ENCODE measurements at places on chromosomes 3 and 15.

DNA sequence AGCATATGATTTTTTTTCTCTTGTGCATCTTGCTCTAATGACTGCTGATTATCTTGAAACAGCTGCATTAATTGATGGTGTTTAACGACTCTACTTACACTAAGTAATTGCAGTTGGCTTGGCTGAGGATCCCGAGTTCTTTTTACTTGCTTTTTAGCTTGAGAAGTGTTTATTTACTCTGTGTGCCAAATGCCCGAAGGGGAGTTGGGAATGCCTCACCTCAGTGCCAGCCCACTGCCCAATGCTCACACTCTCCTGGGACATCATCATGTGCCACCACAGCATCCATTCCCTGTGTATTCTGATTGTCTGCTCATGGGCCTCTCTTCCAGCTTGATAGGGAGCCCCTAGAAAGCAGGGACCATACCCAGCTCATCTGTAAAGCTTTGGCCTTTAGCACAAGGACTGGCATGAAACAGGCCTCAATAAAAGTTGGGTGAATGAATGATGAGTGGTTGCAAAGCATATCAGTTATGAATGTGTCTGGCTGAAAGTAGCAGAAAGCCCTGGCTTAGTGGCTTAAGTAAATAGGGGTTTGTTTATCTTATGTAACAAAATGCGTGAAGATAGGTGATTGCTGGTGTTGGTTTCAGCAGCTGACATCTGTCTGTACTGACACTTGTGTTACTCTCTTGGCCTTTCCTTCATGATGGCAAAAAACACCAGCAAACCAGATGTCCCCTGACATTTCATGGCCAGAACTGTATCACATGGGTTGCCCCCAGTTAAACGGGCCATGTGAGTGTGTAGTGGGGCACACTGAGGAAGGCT, 8.1 kb downstream of the PXYLP1 start:
- DNase-seq = no peak

GRCh38 chr3:10482631-10483363, 22.6 kb downstream of the ATP2B2 start:
- no peak for DNase-seq

GRCh38 chr3:139120086-139121056, 75.7 kb upstream of the PRR23C start:
- no peak for DNase-seq

GRCh38 chr15:26866298-26867199, at the start of gene GABRA5:
Gene GABRA5 (plus strand): TSS chr15:26867062. CDS start chr15:26869249, 2,187 bp downstream.
- peak; percentile 0 for DNase-seq

DNA sequence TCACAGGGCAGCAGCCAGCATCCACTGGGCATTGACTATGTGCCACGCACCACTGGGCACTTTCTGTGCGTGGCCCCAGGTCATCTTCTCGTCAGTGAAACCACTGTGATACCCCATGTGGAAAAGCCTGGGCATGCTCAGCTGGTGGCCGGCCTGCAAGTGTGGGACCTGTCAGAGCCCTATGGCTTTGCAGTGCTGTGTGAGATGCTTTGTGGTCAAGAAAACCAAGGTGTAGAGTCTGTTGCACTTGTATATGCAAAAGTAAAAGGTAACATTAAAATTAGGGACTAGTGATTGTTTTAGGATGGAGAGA, 69.5 kb downstream of the PGPEP1L start:
- no peak for DNase-seq

DNA sequence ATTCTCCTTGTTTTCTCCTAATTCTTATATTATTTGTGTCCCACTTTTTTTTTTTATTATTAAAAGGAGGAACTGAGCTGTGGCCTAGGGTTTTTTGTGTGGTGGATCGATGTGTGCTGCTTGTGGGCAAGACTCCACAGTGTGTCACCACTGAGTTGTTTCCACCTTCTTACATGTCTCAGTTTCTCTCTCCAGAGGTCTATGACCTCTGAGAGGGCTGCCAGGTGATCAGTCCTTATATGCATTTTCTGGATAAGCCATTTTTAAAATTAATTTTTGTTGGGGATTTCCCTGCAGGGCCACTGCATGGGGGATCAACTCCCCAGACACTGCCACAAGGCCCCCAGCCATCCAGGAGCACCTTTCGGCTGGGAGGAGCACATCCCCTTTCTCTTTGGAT, 27.8 kb downstream of the IQCF6 start:
- DNase-seq = no peak

GRCh38 chr15:33565094-33565493, 254.3 kb downstream of the RYR3 start:
- no peak for DNase-seq

- no peak for DNase-seq
These were observed 13.2 kb downstream of the IQCB1 start for GRCh38 chr3:121821421-121822199.

DNA sequence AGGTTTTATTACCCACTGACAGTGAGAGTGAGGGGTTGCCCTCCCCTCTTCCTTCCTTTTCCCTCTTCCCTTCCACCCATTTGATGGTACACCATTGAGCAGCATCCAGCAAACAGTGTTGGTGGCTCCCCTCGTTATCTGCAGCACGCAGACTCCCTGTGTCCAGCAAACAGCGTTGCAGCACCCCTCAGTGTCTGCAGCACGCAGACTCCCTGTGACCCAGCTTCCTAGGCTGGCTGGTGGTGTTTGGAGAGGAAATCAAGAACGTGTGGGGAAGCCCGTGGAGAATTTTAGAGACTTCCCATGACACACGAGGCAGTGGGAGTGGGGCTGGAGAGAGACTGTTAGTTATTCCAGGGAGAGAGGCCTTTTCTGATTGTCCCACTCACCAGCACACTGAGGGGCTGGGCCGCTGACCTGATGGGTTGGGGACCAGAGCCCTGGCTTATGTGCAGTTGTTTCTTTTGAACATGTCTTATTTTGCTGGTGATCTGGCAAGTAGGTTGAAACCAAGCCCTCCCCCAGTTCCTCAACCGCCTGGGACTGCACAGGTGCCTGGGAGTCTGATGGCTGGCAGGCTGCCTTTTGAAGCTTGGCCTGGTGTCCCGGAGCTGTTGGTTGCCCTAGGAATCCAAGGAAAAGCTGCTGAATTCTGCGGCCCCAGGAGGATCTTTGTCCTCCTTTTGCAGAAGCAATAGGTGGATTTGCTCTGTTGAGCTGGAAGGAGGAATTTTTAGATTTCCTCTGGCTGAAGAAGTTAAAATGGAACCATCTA, 19.0 kb downstream of the APBA2 start:
- DNase-seq = no peak

- no peak for DNase-seq
These were observed 50.1 kb downstream of the C3orf20 start for GRCh38 chr3:14725013-14725412.

DNA sequence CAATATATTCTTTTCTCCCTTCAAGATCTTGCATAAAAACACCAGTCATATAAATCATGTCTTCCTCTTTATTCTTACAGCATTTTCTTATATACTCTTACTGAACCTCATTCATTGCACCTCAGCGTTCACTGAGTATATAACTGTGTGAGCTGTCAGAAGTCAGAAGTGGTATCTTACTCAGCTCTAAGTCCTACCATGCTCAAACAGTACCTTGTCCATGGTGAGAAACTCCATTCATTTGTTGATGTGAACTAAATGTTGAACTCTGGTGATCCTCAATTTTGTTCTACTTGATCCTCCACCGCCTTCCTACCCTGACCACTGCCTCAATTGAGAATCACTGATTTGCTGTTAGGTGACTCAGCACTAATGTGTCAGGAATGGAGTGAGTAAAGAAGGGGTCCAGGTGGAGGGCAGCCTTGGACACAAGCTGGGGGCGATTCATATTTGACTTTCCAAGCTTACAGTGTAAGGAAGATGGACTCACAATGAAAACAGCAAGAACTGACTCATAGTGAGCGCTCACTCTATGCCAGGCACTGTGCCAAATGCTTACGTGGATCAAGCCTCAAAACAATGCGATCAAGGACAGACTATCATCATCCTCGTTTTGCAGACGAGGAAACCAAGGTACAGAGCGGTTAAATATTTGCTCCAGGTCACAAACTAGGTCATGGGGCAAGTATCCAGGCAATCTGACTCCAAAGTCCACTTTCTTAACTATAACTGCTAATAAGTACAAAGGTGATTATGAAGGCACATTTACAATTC, 13.5 kb upstream of the ZFYVE19 start:
- DNase-seq = no peak

GRCh38 chr15:81336568-81336967, 12.6 kb upstream of the STARD5 start:
- no peak for DNase-seq

- DNase-seq = no peak
These were observed 188.9 kb downstream of the FMN1 start for GRCh38 chr15:33005582-33005981.

GRCh38 chr3:23711916-23712494, 93.8 kb upstream of the UBE2E1 start:
- no peak for DNase-seq

- DNase-seq = peak; percentile 72
These were observed 157.9 kb downstream of the XXYLT1 start for GRCh38 chr3:195113048-195113447.

GRCh38 chr15:74653426-74654102, 37.9 kb downstream of the CLK3 start:
- no peak for DNase-seq

GRCh38 chr3:156016902-156017301, 103.5 kb upstream of the KCNAB1 start:
- DNase-seq = no peak

GRCh38 chr3:76656531-76657070, 383.3 kb upstream of the ROBO2 start:
- DNase-seq = no peak

DNA sequence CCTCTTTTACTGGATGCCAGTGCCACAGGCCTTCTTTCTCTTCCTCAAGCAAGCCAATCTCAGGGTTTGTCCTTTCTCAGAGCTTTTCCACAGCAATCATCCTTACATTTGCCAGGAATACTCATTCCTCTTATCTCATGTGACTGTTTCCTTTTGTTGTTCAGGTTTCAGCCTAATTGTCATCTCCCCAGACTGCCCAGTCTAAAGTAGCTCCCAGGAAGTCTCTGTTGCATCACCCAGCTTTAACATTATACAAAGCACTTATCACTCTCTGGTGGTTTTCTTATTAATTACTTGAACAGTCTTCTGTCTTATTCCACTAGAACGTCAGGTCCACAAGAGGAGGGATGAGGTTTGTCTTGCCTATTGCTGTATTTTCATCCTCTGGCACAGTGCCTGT, 65.8 kb downstream of the CADPS start:
- no peak for DNase-seq

DNA sequence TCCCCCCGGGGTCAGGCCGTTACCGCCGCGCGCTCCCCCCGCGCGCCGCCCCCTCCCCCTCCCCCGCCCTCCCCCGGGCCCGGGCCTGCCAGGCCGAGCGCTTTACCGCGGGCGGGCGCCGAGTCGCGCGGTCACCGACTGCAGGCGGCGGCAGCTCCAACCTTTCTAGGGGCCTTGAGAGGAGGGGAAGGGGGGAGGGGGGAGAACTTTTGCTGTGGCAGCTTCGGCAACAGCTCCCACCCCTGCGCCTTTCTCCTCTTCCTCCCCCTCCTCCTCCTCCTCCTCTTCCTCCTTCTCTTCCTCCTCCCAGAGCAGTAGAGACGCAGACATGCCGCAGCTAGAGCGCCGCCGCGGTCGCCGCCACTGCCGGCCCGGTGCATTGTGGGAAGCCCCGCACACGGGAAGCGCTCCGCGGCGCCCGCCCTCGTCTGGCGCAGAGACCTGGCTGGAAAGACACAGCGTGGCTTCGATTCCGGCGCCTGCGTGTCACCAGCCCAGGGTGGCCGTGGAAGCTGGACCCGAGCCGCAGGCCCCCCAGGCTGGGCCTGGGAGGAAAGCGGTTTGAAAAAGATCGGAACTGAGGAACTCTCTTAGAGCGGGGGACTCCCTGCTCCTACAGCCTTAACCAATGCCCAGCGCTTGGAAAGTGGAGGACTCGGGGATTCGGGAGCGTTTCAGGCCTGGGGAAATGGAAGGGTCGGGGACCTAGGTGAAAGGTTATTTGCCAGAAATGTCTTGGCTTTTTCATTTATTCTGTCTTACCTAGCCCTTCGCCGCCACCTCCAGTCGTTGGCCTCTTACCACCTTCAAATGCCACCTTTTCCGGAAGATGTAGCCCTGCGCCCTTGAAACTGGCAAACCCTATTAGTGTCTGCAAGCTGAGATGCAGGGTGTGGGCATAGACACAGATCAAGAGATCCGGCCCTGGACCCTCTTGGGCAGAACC, at the start of gene ZNF148:
TSS of gene ZNF148 (minus strand) at position 330 of the 946 bp plus-strand sequence. CDS start 61,685 bp downstream, outside the sequence.
- peak; percentile 66 for DNase-seq

DNA sequence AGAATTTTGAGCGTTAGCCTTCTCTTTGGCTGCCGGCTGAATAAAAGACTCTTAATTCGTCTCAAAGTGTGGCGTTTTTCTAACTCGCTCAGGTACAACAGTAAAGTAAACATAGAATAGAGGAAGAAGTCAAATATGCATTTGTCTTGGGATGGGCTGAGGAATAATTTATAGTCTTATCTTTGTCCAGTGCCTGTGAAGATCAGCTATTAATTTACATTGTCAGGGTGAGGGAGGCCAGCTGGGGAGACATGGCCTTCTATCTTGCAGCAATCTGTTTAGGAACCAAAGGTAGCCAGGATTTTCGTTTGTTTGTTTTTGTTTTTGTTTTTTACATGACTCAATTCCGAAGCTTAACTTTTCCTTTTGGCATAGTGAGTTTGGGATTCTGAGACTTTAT, 100.2 kb downstream of the VPS8 start:
- DNase-seq = no peak

DNA sequence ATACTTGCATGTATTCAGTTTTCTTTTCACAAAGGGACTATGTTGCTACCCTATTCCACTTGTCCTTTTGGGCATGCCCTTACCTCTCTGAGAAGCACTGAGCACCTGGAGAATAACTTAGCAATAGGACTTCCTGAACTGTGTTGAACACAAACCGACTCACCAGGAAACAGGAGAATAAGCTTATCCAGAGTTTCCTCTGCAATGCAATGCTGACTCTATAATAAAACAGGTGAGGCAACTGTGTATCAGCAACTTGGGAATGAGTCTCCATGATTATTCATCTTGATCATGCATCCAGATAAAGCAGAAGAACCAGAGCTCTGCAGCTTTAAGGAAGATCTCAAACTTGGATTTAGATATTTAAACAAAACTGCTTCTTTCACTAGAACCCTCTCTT, 806.5 kb downstream of the IGSF11 start:
- DNase-seq = no peak

- no peak for DNase-seq
These were observed 9.6 kb upstream of the RASA2 start for GRCh38 chr3:141477224-141477623.

- no peak for DNase-seq
These were observed 218.9 kb downstream of the CNTN4 start for GRCh38 chr3:2317521-2317920.

- DNase-seq = no peak
These were observed 51.8 kb upstream of the B3GALNT1 start for GRCh38 chr3:161156936-161157335.

DNA sequence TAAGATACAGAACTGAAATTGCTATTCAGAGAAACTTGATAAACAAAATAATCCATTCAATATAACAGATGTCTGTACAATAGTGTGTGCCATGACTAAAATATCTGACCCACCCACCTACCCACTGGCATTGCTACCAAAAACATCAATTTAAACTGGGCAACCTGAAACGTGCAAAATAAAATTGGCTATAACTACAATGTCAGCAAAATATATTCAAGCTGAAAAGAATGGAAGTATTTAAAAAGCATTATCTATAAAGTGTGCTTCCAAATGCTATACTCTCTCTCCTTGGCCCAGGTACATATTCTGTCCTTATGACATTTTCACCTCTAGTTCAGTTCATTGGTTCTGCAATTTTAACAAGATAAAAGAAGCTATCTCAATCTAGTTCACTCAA, 379.6 kb upstream of the ATP11B start:
- DNase-seq = no peak

GRCh38 chr3:195896361-195897080, 11.8 kb downstream of the TNK2 start:
- no peak for DNase-seq
